ENCODE measurements at places on chromosomes 6 and 20.

GRCh38 chr6:124795643-124796463 lies 166.4 kb upstream of the RNF217 start:
- DNase-seq = no peak

DNA sequence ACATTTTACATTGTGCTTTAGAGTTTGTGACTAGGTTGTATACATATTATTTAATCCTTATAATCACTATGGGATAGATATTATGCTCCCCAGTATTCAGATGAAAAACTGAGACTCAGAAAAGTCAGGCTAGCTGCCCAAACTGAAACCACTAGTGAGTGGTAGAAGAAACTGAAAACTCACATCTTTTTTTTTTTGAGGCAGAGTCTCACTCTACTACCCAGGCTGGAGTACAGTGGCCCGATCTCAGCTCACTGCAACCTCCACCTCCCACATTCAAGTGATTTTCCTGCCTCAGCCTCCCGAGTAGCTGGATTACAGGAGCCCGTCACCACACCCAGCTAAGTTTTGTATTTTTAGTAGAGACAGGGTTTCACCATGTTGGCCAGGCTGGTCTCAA lies 22.2 kb downstream of the RNF24 start:
- no peak for DNase-seq

GRCh38 chr6:123036648-123037047 lies 40.6 kb downstream of the CLVS2 start:
- no peak for DNase-seq

GRCh38 chr6:75183099-75183541 lies 22.7 kb downstream of the COL12A1 start:
- no peak for DNase-seq

DNA sequence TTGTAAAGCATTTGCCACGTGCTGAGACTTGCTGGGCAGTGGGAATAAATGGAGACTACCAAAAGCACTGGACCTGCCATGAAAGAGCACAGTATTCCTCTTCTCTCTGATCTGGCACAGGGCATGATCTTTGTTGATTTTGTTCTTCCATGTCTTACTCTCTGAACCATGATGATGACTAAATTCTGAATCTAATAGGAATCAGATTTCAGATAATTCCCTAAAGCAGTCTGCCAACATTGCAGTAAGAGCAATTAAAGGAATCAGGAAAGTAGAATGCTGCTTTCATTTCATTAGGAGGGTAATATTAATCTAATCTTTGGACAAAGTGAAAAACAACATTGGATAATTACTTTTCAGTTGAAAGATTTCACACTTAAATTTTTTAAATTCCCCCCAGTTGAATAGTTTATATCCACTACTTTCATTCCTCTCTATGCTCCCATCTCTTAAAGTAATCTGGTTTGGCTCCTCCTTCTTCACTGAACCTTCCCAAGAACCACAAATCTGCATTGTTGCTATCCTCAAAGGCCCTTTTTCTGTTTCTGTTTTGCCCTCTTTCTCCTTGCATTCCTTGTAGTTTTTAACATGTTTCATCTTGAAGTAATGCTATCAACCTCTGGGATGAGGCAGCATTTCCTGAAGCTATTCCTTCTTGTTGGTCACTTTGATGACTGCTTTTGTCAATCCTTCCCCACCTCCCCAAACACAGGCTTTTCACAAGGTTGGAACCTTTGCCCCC lies 243.2 kb upstream of the TENT5A start:
- no peak for DNase-seq

DNA sequence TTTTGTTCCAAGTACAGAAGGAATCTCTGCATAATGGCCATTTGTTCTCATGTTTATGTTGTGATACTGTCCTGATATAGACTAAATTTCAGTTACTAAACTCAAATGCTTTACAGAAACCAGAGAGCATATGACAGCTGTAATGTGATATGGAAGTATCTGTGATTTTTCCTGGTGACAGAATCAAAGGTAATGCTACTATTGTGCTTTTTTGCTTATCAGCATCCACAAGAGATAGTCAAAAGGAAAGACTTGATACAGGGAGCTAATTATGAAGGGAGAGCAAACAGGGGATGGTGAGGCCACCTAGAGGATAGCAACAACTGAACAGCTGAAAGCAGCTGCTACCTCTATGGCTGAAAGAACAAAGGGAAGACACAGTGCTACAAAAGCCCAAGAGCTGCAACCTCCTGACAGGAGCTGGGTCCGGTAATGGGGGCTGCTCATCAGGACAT lies 181.4 kb downstream of the PHF3 start:
- DNase-seq = no peak

DNA sequence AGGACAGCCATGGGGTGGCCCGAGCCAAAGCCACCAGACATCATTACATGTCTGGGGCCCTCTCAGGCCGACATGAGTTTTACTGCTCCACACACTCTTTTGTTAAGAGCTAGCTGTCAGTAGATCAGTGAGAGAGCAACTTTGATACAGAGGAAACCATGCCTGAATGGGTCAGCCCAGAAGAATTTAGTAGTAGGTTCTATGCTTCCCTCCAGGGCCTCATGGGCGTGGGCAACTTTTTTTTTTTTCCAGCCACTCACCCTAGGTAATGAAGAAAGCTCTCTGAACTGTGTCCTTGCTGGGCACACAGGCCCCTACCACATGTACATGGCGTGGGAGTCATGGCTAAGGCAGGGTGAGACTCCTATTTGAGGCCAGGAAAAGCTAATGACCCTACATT lies 38.8 kb downstream of the HLA-F start:
- no peak for DNase-seq

- peak; percentile 57 for DNase-seq
These were observed 56.4 kb upstream of the DUSP22 start for GRCh38 chr6:235763-236360.

- DNase-seq = no peak
These were observed 182.4 kb upstream of the MCHR2 start for GRCh38 chr6:100176311-100176950.

GRCh38 chr6:157887892-157888291 lies 64.8 kb downstream of the SNX9 start:
- DNase-seq = no peak

DNA sequence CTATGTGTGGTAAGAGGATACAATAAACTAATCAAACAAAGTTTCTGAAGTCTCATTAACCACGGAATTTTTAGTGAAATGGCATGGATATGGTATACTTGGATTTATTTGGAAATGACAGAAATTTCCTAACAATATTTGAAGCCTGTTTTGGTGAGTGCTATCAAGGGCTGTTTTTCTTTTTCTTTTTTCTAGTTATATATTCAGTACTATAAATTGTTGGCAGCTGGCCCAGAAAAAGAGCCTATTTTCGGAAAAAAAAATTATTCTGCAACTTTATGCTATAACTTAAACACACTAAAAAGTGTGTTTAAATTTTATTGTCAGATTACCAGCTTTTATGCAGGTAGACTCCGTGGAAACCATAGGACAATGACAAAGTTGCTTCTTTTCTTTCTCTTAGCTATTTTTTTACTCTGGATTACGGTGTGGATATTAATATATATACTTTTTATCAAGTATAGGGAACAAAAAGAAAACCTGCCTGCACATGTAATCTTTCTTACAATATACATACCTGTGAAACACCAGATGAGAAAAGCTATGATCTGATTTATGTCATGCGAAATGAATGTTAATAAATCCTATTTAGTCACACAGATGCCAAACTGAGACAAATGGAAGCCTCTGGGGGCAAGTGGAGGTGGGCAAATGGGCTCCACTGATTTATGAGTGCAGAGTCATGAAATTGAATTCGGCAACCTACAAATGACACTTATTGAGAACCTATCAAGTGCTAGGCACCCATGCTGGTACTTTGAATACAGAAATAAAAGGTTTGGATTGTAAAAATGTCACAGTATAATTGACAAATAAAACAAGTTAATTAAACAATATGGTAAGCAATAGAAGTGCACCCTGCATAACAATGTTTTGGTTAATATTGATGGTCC lies 919.5 kb upstream of the FLRT3 start:
- DNase-seq = no peak

GRCh38 chr6:32602383-32602782 lies 12.7 kb upstream of the HLA-DRB1 start:
- DNase-seq = no peak

DNA sequence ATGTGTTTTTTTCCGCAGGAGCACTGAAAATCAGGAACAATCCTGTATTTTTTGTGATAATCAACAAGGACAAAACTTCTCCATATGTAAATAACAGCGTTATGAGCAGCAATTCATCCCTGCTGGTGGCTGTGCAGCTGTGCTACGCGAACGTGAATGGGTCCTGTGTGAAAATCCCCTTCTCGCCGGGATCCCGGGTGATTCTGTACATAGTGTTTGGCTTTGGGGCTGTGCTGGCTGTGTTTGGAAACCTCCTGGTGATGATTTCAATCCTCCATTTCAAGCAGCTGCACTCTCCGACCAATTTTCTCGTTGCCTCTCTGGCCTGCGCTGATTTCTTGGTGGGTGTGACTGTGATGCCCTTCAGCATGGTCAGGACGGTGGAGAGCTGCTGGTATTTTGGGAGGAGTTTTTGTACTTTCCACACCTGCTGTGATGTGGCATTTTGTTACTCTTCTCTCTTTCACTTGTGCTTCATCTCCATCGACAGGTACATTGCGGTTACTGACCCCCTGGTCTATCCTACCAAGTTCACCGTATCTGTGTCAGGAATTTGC lies at the start of gene TAAR6:
TAAR6 (plus strand) TSS at position 102 of the 557 bp plus-strand sequence; CDS start at position 102, 0 bp downstream.
- no peak for DNase-seq

GRCh38 chr6:145498425-145498824 lies 236.9 kb downstream of the EPM2A start:
- no peak for DNase-seq

GRCh38 chr20:51489611-51490010 lies 52.9 kb downstream of the NFATC2 start:
- DNase-seq = no peak

DNA sequence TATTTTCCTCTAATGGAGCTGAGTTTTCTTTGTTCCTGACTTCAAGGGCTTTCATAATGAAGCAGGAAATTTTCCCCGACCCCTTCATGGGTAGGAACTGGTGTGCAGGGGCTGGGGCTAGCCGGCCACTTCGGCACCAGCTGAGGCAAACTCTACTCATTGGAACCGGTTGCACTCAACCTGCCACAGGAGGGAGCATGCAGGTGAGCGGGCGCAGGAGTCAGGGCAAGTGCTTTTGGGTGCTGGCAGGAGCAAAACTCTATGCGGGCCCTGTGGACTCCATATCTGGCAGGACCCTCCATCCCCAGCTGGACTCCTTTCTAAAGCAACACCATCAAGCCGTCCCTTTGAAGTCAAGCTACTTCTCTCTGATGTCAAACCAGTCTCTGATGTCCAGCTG lies 244.2 kb downstream of the EPM2A start:
- DNase-seq = no peak

DNA sequence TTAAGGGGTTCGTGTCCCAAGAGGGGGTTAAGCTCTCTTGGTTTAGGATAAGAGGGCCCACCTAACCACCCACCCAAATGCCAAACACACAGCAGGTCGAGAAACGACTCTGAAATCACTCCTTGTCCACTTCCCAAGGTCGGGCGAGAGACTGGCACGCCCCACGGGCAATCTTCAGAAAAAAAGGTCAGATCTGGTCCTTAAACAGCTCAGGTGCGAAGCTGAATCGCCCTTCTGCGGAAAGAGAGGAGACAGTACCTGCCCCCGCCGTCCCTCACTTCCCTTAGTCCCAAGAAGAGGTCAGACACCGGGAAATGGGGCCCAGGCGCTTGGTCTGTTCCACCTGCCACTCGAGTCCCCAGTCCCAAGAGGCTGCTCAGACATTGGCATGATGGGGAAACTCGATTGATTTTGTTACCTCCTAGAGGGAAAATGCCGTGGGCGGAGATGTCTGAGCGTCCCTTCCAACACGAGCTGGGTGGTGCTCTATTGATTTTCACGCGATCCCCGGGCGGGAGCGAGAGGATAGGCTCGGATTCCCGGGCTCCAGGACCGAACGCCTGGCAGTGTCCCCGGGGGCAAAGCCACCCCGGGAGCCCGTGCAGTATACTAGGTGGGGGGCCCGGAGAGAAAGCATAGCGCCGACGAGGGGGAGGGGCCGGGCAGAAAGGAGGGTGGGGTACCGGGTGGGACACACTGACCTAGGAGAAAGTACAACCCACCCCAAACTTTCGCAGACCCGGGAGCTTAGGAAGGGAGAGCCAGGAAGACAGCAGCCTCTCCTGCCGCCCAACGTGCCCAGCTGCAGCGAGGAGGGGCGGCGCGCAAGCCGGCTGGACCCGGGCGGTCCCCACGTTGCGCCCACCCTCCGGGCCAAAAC lies 1.1 kb upstream of the SAMD5 start:
- DNase-seq = no peak

GRCh38 chr6:125477844-125478243 lies 176.1 kb upstream of the HDDC2 start:
- no peak for DNase-seq

GRCh38 chr20:40464731-40465208 lies 224.3 kb downstream of the MAFB start:
- no peak for DNase-seq

DNA sequence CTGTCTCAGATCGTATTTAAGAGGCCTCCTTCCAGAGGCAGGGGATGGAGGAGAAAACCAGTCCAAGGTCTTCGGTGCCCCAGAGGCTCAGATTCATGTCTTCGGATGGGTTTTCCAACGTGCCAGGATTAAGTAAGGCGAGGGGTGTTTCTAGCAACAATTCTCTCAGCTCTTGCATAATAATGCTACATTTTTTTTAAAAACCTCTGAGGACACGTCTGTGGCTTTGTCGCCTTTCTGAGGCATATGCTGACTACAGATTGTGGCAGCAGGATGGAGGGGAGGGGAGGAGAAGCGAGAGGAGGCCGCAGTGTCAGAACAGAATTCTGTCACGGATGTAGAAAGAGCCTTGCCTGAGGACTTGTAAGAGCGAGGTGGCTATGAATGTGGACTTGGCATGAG lies 17.7 kb upstream of the CCDC167 start:
- peak; percentile 86 for DNase-seq

DNA sequence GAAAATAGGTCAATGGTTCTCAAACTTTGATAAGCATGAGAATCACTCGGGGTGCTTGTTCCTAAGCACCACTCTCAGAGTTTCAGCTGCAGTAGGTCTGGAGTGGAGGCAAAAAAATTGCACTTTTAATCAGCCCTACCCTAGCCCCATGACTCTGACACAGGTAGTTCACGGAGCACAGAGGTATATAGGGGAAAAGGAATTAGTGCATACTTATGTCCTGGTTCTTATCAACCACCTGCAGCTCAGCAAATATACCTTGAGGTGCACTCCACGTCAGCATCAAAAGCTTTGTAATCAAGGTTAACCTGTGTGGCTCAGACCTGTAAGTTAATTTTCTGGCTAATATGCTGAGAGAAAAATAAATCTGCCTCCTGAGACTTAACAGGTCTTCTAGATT lies 138.8 kb upstream of the HMGN3 start:
- DNase-seq = no peak

GRCh38 chr6:134267917-134268361 lies 50.0 kb downstream of the SGK1 start:
- no peak for DNase-seq

DNA sequence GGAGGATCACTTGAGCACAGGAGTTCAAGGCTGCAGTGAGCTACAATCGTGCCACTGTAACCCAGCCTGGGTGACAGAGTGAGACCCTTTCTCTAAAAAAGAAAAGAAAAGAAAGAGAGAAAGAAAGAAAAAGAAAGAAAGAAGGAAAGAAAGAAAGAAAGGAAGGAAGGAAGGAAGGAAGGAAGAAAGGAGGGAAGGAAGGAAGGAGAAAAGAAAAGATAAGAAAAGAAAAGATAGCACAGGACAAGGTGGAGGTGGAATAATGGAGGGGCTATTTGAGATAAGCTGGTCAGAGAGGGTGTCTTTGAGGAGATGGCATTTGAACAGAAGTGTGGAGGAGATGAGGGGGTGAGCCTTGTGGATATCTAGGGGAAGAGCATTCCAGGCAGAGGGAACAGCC lies 2.7 kb upstream of the PDRG1 start:
- no peak for DNase-seq

- no peak for DNase-seq
These were observed 4.8 kb upstream of the NHSL1 start for GRCh38 chr6:138503881-138504680.
